SIG-M5 (cell line): ENCODE measurements at places on chromosomes 6 and 20.
A peak's percentile ranks its signal among the peaks of the same experiment; 100 is the strongest.

DNA sequence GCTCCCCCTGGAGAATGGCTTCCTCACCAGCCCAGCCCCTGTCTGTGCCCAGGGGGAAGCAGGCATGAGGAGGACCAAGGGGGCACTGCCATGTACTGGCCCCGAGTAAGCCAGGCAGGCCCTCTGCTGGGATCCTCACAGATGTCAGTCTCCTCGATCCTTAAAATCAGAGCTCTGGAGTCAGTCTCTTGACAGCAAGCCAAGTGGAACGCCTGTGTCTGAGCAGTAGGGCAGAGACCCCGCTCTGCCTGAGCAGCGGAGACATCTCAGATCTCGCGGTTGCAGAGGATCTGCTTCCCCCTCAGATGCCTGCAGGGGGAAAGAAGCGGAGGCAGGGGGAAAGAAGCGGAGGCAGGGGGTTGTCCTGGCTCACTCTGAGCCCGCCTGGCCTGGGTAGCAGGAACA, 92.6 kb downstream of the SNX5 start:
- DNase-seq: no peak

- DNase-seq: no peak
These were observed 80.7 kb downstream of the SYTL3 start for GRCh38 chr6:158730541-158730907.

DNA sequence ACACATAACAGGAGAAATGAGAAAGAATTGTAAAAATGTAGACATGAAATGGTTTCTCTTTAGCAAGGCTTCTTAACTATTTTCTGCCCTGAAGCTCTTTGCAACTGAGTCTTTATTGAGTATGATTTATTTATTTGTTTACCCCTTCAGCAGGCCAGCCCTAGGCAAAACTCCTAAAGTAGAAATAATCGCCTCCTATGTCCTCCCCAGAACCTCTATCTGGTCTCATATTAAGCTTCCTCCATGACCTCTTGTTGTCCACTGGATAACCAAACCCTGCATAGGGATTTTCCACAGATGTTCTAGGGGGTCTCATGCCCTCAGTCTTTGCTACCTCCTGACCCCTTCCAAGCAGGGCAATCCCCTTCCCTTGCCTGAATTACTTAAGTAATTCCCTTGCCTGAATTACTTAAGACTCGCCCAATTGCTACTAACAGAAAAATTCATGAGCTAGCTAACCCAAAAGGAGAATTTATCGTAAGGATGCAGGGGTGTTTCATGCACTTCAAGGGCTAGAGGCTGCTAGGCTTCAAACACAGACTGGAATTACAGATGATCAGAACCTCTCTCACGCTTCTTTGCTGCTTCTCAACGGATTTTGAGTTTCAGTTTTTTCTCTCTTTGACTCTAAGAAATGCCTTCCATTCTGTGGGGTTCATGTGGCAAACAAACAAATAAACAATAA, 425.9 kb upstream of the RNF217 start:
- DNase-seq: no peak

DNA sequence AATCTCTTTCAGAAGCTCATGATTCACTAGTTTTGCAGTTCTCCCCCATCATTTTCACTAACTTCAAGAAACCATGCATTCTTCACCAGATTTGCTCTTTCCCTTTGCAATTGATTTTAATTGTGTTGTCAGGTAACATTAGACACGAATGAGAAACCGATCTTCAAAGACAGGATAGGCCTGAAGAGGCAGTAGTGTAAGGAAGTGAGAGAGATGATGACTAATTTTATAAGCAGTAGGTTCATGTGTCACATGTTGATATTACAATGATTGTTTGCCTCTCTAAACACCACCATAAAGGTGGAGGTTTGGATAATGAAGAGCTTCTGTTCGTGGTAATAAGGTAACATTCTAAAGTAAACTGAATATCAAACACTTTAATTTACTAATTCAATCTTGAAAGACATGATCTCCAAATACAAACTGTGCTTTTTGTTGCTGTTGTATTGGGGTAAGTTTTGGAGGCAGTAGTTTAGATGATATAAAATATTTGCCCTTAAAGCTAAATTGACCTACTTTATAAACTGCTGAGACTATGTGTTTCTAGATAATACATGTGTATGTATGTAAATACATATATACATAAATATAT, 207.2 kb downstream of the PHACTR1 start:
- no peak for DNase-seq

GRCh38 chr6:35716798-35717197, 20.0 kb upstream of the ARMC12 start:
- DNase-seq: no peak

DNA sequence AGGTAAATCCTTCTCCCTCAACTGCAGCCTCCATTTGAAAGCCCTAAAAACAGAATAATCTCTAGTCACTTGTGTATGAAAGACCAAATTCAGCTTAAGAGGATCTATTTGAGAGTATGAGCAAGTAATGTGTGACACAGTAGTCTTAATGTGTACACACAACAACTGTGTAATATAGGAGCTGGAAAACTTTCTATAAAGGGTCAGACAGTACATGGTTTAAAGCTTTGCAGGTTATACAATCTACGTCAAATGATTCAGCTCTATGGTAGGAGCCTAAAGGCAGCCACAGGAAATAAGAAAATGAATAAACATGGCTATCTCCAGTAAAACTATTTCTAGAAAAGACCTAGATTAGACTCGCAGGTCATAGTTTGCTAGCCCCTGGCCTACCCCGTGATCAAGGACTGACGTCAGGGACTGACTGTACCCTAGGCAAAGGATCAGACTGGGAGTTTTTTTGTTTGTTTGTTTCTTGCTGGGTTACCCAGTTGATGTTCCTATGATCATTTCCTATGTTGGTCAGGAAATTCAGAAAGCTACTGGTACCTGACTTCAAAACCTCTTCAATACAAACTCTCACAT, 39.7 kb downstream of the BTBD9 start:
- no peak for DNase-seq

DNA sequence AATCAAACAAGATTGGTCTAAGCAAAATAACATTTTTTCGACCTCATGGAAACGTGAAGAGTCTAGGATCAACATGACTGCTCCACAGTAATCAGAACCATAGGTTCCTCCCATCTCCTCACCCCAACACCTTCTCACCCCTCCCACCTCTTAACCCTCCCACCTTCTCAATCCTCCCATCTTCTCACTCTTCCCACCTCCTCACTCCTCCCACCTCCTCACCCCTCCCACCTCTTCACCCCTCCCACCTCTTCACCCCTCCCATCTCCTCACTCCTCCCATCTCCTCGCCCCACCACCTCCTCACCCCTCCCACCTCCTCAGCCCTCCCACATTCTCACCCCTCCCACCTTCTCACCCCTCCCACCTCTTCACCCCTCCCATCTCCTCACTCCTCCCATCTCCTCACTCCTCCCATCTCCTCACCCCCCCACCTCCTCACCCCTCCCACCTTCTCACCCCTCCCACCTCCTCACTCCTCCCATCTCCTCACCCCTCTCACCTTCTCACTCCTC, 567.4 kb downstream of the C6orf118 start:
- DNase-seq: no peak

- no peak for DNase-seq
These were observed 223.8 kb downstream of the NRN1 start for GRCh38 chr6:5782783-5783547.

DNA sequence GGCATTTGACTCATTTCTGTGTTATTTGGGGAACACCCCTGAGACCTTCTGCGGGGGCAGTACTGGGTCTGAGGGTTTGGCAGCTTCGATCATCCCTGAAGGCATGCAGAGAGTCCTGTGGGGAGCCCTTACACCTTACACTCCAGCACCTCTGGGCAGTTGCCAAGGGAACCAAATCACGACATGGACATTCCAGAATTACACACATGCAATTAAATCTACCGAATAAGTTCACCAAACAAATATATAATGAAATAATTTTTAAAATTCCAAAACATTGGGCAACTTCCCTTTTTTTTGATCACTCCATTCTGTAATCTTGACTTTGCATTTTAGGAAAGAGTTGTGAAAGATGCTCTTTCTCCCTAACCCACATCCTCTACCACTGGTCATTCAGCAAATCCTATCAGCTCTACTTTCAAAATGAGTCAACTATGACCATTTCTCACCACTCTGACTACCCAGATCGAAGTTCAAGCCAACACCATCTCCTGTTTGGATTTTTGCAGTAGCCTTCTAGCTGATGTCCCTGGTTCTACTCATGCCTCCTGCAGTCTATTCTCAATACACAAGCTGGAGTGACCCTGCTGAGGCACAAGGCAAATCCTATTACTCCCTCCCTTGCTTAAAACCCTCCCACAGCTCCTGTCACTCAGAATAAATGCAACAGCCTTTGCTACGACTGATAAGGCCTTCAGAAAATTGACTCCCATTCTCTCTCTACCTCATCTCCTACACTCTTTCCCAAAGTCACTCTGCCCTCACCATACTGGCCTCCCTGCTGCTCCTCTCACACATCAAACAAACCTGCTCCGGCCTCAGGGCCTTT, 533.3 kb downstream of the HACE1 start:
- peak; percentile 44 for DNase-seq

GRCh38 chr20:10848810-10849370, 175.1 kb upstream of the JAG1 start:
- DNase-seq: no peak

GRCh38 chr6:134175532-134176263, 123.3 kb upstream of the SLC2A12 start:
- DNase-seq: no peak

- DNase-seq: no peak
These were observed 614.2 kb upstream of the NRSN1 start for GRCh38 chr6:23511817-23512216.

GRCh38 chr6:169960003-169960344, 208.6 kb downstream of the ERMARD start:
- no peak for DNase-seq

GRCh38 chr6:99432877-99433276, 7.8 kb upstream of the PNISR start:
- no peak for DNase-seq

- DNase-seq: no peak
These were observed 9.2 kb downstream of the PEDS1 start for GRCh38 chr20:50144362-50144761.

DNA sequence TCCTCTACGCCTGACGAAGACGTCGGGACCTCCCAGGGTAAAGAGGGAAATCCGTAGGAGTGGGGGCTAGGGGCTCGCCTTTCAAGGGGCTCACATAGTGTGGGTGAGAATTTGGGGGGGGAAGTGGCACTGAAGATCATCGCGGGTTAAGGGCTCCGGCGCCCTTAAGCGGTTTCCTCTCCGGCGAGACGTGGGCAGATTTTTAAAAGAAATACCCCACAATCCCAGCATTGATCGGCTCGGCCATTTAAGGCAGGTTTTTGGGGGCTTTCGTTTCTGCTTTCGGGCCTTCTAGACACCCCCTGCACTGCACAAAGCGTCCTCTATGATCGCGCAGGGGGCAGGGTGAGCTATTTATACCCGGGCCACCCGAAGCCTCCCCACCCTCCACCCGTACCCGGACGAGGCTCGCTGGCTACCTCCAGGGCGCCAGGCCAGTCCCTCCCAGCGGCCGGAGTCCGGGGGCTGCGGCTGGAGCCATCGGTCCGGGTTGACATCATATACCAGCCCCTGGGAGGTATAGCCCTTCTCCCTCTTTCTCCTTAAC, 1.2 kb downstream of the NKX2-2 start:
- no peak for DNase-seq

GRCh38 chr6:38867726-38868125, 152.6 kb downstream of the DNAH8 start:
- no peak for DNase-seq

- DNase-seq: no peak
These were observed 5.5 kb downstream of the EDN1 start for GRCh38 chr6:12295558-12296254.

DNA sequence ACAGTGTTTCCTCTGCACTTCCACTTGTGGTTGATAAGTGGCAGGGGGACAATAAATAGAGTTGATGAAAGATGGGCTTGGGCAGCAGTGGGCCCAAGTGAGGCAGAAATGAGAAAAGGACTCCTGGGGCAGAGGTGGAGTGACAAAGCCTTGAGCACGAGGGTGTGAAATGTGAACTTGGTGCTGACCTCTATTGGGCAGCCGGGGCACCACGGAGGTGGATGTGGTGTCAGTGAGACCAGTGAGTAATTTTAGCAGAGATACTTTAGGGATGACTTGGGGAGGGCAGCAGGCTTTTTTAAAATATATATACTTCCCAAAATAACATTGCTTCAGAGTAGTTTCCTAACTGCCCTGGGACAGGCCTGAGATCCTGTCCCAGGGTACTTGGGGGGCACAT, 30.6 kb upstream of the MYLK2 start:
- no peak for DNase-seq

- no peak for DNase-seq
These were observed 85.2 kb downstream of the DLL1 start for GRCh38 chr6:170205534-170206316.

DNA sequence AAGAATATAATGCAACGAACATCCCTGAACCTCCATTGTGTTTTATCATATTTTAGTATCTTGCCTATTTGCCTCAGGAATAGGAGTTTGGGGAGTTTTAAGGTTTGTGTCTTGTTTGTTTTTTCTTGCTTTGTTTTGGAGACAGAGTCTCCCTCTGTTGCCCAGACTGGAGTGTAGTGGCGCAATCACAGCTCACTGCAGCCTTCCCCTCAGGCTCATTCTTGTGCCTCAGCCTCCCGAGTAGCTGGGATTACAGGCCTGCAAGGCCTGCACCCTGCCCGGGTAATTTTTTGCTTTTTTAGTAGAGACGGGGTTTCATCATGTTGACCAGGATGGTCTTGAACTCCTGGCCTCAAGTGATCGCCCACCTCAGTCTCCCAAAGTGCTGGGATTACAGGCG, 63.3 kb upstream of the CARMIL1 start:
- no peak for DNase-seq

GRCh38 chr6:145405006-145405551, 330.2 kb downstream of the EPM2A start:
- no peak for DNase-seq

GRCh38 chr20:24470746-24471582, 1.5 kb downstream of the SYNDIG1 start:
- DNase-seq: no peak

DNA sequence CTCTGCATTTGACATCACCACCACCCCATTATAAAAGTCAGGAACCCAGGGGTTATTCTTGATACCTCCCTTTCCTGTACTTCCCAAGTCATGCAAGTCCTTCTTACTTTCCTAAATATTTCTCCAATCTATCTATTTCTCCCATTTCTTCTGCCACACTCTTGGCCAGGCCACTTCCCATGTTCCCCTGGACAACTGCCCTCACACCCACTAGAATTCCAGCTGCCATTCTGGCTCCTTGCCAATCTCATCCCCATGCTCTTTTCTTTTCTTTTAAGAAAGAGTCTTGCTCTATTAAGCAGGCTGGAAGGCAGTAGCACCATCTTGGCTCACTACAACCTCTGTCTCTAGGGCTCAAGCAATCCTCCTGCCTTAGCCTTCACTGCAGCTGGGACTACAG, 15.2 kb downstream of the DEFB132 start:
- no peak for DNase-seq

DNA sequence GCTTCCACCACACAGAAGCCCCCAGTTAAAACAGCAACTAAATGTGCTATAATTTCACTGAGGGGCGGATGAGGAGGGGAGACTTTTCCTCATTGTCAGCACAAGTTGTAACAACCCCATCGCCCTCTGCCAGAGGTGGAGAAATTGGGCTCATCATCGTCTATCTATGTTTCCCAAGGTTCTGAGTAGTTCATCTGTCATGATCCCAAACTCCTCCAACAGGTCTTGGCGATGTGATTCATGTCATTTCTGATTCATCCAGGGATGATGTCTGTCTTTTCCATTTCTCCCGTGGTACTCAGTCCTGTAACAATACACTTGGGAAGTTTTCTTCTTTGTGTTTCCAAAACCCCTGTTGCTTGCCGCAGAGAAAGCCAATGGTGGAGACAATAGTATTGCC, 51.0 kb downstream of the TFAP2A start:
- no peak for DNase-seq

GRCh38 chr20:19832875-19833274, 74.8 kb downstream of the RIN2 start:
- no peak for DNase-seq
